ENCODE measurements at places on chromosomes 11 and 22.

DNA sequence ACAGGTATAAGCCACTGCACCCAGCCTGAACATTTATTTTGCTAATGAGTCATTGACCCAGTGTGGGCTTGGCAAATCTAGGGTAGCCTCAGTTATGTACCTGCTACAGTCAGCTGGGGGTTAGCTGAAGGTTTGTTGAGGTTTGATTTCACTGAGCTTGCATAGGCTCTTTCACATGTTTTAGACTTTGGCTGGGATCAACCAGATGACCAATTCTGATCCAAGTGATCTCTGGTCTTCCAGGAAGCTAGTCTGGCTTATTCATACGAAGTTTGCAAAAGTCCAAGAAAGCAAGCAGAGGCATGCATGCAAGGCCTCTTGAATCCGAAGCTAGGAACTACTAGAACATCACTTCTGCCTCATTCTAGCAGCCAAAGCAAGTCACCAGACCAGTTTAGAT lies 21.0 kb downstream of the SERPING1 start:
- no peak for DNase-seq

DNA sequence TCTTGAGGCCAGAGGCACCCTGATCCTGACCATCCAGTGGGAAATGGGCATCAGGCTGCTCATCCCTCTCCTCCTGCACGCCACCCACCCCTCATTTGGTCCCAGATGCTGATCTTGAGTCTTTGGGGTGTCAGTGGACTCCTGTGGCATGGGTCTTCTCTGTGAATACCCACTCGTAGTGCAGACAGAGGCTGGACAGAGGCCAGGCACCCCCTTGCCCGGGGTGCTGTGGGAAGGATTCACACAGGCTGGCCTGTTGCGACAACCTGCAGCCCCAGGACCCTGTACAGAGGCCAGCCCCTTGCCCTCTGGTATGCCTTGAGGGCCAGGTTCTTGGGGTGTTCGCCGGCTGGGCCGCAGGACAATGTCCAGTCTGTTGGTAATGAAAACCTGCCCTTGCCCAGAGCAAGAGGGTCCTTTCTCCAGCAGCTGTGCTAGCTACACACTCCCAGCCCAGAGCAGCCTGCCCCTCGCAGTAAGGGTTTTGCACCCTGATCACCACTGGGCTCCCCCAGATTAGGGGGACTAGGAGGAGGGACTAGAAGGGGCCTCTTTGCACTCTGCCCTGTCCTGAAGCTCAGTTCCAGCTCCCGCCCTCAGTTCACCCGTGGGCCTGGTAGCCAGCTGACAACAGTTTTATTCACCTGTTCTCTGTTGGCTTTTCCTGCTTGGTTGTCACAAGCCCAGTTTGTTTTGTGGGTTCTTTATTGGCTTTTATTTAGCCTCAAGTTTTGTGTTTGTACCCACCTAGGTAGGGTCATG lies 76.0 kb downstream of the BCR start:
- DNase-seq, result no peak

GRCh38 chr11:115242982-115243381 lies 261.2 kb downstream of the CADM1 start:
- no peak for DNase-seq

DNA sequence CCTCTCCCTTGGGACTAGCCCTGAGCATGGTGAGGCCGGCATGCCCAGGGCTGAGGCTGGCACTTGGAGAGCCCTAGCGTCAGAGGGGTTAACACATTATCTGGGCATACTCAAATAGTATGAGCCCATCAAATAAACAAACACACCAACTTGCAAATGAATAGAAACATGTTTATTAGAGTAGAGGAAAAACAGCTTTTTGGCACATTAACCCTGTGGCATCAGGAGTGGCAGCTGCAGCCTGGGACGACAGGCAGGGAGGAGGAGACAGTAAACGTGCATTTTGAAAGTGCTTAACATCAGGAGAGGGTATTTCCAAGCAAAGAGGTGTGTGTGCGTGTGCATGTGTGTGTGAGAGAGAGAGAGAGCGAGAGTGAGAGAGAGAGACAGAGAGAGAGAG lies 684.9 kb downstream of the NTM start:
- DNase-seq, result no peak

- no peak for DNase-seq
Measured at GRCh38 chr22:19988331-19988808, 28.3 kb downstream of the ARVCF start.

DNA sequence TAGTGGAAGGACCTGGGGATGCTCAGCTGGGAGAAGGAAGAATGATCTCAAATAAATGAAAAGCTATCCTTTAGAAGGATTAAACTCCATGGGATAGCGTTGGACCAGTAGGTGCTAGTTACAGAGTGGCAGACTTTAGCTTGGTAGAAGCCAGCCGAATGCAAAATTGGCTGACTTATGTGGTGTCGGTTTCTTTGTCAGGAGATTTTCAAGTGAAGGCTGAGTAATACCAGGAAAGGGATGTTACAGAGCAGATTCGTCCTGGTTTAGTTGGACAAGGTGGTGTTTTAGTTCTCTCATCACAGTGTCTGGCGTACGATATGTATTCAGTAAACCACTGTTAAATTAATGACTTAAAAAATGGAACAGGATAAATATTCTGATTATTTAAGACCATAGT lies 26.0 kb downstream of the FDX1 start:
- DNase-seq, result no peak

DNA sequence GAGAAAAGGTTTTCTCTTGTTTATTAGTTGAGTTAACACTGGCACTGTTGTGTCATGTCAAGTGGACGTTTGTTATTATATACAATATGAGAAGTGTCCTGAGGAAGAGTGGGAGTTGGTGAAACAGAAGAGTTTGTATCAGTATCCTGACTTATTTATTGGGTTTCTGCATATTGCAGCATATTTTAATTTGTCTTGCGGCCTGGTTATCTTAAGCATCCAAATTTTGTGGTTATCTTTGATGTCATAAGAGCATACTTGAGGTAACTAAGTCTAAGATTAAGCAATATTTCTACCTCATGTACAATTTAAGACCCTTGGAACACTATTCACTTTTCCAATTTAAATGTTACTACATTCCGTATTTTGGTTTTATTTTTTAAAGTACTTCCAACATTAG lies 103.5 kb downstream of the DDX10 start:
- no peak for DNase-seq

DNA sequence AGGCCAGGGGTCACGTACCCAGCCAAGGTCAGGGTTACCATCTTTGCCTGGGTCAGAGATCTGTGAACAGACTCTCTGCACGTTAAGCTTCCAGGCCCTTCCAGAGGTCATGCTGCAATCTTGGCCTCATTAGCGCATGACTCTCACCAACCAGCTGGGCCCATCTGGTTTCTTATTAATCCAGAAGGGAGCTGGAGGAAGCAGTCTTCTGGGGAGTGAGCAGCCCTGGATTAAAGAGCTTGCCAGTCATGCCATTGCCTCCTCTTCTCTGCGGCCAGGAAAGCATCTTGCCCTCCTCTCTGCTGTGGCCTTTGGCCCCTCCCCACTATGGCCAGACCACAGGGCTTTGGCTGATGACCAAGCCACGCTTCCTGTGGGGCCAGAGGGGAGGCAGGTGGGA lies 57.4 kb downstream of the CHST1 start:
- DNase-seq, result no peak

DNA sequence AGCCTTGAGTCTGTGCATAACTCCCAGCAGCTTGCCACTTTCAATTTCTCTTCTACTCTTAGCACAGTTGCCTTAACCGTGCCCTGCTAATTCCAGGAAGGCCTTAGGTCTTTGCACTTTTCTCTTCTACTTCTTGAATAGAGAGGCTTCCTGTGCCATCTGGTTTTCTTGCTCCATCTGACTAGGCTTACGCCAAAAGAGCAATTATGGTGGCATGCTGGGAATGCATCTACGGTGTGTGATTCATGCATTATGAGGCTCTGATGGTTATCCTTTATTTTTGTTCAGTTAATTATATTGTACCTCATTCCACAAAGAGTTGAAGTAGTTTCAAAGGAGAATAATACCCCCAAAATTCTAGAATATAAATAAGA lies 29.4 kb downstream of the SIK2 start:
- no peak for DNase-seq

GRCh38 chr11:121755191-121755590 lies 302.4 kb upstream of the SORL1-AS1 start:
- no peak for DNase-seq

DNA sequence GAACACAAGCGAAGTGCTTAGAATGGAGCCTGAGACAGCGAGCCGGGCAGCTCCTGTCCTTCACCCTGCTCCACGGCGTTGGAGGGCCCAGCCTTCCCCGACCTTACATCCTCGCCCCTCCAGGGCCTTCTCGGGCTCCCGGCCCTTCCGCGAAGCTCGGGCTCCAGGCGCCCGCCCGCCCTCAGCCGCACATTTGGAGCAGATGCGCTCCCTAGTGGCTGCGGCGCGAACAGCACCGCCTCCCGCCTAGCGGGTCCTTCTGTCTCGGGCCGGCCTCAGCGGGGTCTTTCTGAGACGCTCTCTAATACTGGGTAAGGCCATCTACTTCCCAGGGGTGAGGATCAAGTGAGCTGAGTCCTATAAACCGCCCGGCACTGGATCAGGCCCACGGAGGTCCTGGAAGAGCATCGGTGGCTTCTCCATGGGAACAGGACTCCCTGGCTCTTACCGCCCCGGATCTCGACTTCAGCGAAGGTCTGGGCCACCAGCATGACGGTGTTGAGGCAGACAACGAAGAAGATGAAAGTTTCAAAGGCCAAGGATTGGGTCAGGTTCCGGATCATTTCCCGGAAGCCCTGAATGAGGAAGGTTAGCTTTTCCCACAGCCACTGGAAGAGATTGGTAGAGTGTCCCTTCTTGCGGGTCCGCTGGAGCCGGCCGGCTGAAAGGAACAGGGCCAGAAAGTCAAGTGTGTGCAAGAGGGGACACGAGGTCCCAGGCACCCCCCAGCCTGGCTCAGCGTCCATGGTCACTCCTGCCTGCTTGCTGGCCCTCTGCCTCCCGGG lies 3.7 kb downstream of the CATSPER1 start:
- DNase-seq, result peak; percentile 17

- DNase-seq, result peak; percentile 61
Measured at GRCh38 chr11:65856689-65857499, 1.1 kb downstream of the CFL1 start.

DNA sequence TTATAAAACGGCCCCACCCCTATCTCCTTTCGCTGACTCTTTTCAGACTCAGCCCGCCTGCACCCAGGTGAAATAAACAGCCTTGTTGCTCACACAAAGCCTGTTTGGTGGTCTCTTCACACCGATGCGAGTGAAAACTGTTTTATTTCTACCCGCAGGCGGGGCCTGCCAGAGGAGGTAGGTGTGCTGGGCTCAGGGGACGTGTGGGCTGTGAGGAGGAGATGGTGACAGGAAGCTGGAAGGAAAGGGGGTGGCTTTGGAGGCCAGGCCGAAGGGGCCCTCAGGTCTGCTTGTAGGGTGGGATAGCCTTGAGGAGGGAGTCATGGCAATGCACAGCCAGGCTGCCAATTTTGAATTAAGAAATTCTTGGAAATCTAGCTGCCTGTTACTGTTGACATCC lies 21.3 kb upstream of the KRTAP5-7 start:
- no peak for DNase-seq

DNA sequence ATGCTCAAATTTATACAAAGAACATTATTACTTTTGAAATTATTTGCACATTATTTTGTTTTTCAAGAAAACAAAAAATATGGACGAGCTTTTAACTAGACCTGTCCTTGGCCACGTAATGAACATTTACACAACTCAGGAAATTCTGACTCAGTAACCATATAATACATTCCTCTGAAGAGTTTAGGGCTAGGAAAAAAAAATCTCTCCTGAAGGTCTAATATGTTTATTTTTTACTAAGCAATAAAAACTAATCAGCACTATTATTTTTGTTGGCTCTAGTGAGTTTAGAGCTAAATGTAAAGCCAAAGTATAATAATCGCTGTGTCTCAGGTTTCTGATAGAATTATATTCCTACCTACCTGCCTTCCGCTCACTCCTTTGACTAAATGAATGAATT lies 187.5 kb downstream of the SWAP70 start:
- DNase-seq, result no peak

DNA sequence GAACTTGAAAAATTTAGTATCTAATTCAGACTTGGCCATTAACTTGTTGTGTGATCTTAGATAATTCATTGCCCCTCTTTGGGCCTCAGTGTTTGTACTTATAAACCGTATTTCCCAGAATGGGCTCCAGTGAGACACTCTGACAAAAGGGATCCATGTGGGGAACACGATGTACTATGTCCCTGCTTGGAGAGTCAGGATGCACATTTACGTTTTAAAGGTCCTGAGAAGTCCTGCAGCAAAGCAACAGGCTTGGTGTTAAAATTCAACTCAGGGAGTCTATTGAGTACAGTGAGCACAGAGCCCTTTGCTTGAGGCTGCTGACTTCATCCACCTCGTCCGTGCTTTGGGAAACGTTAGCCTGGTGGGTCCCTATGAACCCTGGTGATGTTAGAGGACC lies 9.0 kb downstream of the WNT11 start:
- DNase-seq, result no peak

- no peak for DNase-seq
Measured at GRCh38 chr11:86360775-86361395, 13.8 kb upstream of the CCDC81 start.

DNA sequence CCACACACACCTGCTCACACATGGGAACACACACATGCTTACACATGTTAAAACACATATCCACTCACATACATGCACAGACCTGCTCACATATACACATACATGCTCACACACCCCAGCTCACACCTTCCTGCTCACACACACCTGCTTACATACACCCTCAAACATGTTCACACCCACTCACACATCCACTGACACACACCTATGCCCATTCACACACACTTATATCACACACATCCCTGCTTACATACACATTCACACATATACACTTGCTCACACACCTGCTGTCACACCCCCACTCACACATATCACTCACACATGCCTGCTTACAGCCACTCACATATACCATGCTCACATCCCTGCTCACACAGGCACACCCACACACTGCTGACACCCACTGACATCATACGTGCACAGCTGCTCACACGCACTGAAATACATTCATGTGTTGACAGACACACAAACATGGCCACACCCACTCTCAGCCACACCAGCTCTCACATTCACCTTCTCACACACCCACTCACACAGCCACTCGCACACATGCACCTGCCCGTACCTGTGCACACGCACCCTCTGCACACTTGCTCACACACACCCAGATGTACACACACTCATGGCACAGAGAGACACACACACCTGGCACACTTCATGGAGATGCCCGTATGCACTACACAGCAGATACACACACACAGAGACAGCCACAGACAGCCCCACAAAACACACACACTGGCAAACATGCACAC lies 5.7 kb upstream of the MYBPC3 start:
- no peak for DNase-seq

GRCh38 chr11:41497974-41498373 lies 38.5 kb upstream of the LRRC4C start:
- no peak for DNase-seq

Data from anterior cingulate cortex (tissue), 58 donors.